ENCODE measurements at places on chromosomes 11 and 22. TPM values are rescaled to one million over a fixed set of nuclear protein-coding genes. Genes with fewer than 3 reads are reported as not detected.

Gene POTEH
- total RNA-seq: not detected

Gene FXYD6
- 44.6 TPM for total RNA-seq

Gene RAB30
- total RNA-seq: 9.2 TPM

Gene CDKN1C
- 12.8 TPM for total RNA-seq

Gene INS
- total RNA-seq: not detected

Gene TMEM179B
- 16.3 TPM for total RNA-seq

Gene SLC22A8
- not detected for total RNA-seq

- no peak overlapping the region for H3K4me3 ChIP-seq
- DNase-seq: peak; percentile 10
- H3K36me3 ChIP-seq: no peaks in the 10 kb centered on the region
- no peaks in the 10 kb centered on the region for H3K27me3 ChIP-seq
- peaks cover 15% of the 10 kb centered on the region for H3K4me1 ChIP-seq
Measured at GRCh38 chr11:102208835-102209234, 98.6 kb downstream of the YAP1 start.

GRCh38 chr11:65855927-65856363 lies 2.0 kb downstream of the CFL1 start:
- H3K4me1 ChIP-seq: peaks cover 9% of the 10 kb centered on the region
- DNase-seq: no peak
- peaks cover 28% of the 10 kb centered on the region for H3K36me3 ChIP-seq
- no peak overlapping the region for H3K27ac ChIP-seq
- peak overlapping the region; percentile 87 for H3K4me3 ChIP-seq

- no peaks in the 10 kb centered on the region for H3K4me1 ChIP-seq
- no peak overlapping the region for H3K27ac ChIP-seq
- DNase-seq: no peak
- H3K4me3 ChIP-seq: no peak overlapping the region
- no peaks in the 10 kb centered on the region for H3K36me3 ChIP-seq
- H3K27me3 ChIP-seq: no peaks in the 10 kb centered on the region
Measured at GRCh38 chr11:110059706-110060463, 33.3 kb upstream of the ZC3H12C start.

DNA sequence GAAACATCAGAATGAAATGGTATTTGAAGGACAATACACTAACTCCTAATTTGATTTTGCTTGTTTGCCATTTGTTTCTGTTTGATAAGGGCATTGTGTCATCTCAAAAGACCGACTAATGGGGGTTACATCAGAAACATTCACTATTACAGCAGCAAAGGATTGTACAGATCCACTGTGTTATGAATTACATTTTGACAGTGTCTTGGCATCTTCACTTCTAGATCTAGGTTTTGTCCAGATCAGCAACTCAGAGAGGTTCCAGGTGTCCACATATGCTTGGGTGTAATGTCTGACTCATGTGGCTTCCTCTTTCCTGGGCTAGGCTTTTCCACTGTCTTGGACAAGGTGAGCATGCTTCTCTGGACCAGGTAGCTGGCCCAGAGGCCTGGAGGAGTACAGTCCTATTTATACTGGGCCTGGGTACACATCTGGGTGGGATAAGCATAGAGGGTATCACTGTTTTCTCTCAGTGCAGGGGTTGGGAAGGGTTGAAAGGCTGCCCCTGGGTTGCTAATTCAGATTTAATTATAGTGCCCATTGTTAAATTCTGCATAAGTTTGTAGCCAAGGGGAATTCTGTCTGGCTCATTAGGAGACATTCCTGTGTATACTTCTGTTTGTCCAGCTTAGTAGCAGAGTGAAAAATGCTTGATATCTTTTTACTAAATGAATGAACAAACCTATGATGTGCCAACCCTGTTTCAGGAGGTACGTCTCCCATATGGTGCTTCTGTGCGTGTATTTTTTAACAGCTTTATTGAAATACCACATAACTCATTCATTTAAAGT lies 23.8 kb downstream of the DDI1 start:
- 0 out of 2 replicates have a peak, but pooled peaks cover 1% of the 10 kb centered on the region for H3K4me1 ChIP-seq
- H3K4me3 ChIP-seq: no peak overlapping the region
- H3K36me3 ChIP-seq: no peaks in the 10 kb centered on the region
- no peaks in the 10 kb centered on the region for H3K27me3 ChIP-seq

DNA sequence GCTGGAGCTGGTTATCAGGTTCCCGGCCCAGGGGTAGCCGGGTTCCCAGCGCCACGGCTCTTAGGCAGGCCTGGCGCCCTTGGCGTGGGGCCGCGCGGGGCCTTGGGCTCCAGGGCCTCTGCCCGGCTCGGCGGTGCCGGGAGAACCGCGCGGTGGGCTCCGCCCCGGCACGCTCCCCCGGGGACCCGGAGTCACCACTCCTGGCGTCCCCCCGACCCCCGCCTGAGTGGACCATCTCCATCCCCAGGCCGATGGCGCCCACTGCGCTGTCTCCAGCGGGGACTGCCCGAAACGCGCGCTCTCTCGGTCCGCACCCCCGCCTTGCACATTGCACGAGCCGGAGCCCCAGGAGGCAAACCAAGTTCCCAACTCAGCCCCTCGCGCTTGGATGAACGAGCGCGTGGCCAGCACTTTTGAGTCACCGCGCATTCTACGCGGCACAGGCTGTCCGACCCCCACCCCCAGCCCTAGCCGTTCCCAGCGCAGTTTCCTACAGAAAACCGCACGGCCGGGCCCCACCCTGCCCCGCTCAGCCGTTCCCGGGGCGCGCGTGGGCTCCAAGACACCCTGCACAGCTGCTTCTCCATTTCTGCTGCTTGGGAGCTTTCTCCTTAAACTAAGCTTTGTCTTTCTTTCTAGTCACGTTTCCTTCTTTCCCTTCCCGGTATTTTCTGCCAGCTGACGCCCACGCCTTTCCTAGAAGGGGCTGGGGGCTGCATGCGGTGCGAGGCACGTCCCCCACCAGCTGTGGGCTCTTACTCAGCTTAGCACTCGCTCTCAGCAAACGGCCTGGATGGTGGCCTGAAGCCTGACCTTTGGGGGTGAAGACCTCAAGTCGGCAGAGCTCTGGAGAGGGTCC lies 650 bp upstream of the CHID1 start:
- H3K36me3 ChIP-seq: no peaks in the 10 kb centered on the region
- H3K4me3 ChIP-seq: peak overlapping the region; percentile 97
- peak overlapping the region; percentile 85 for H3K27ac ChIP-seq
- DNase-seq: no peak
- H3K4me1 ChIP-seq: no peaks in the 10 kb centered on the region

DNA sequence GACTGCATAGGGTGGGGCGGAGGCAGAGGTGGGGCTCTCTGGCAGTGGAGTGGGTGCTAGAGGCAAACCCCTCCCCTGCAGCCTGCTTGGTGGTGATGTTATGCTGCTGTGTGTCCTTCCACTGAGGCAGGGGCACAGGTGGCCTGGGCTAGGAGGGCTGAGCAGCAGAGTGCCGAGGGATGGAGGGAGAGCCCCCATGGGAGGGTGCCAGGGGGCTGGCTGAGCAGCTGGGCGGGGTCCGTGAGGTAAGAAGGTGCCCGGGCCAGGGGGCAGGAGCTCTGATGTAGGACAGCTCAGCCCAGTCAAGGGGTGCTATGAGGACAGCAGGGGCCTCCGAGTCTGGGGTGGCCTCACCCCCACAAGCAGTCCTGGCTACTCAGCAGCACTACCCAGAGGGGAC lies 4.2 kb downstream of the CLDN5 start:
- peaks cover 13% of the 10 kb centered on the region for H3K4me1 ChIP-seq
- H3K27me3 ChIP-seq: peaks cover 31% of the 10 kb centered on the region
- DNase-seq: no peak
- no peak overlapping the region for H3K4me3 ChIP-seq
- peaks cover 12% of the 10 kb centered on the region for H3K36me3 ChIP-seq
